Renal cortex interstitium (tissue), 15 donors: ENCODE measurements at places on chromosomes 7 and 10. TPM values are rescaled to one million over a fixed set of nuclear protein-coding genes. Genes with fewer than 3 reads are reported as not detected.

- no peak for DNase-seq
These were observed 12.7 kb upstream of the GJD4 start for GRCh38 chr10:35592441-35592840.

DNA sequence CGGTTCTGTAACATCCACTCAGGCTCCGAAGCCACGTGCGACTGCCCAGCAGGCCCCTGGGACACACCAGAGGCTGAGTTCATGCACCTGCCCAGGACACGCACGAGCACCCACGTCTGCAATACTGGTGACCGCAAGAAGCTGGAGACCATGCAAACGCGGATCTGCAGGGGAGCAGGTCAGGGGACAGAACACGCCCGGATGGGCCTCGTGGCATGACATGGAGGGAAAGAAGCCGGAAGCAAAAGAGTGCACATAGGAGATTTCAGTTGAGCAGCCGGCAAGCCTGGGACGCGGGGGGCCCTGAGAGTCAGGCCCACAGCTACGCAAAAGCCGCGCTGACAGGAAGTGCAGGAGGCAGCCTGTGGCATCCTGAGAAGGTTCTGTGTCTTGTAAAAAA, 73.7 kb downstream of the FOXL3 start:
- DNase-seq = no peak

DNA sequence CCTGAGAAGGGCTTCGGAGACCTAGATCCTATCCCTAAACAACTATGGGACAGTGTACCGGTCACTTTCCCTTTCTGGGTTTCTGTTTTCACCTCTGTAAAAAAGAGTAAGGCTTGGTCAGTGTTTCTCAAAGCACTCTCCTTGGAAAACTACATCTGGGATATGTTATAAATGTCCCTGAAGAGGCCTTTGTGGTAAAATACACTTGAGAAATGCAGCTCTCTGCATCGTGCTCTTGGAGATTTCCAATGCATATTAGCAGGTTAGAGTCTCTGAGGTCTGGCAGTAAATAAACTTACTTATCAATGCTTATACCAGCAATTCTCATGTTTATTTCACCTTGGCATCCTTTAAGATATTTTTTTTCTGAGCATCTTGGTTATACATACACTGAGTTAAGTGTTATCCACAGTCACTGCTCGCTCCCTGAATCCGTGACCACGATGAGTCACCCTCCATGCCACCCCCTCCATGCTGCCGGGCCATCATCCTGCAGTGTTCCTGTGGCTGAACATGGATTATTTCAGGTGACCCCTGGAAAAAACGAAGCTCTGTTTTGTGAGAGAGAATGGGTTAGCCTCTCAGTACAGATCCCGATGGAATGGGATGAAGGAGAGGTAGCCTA, 3.3 kb upstream of the TBXAS1 start:
- no peak for DNase-seq

The CXCL12 gene
- 406 TPM for polyA plus RNA-seq

- no peak for DNase-seq
These were observed 855 bp upstream of the PALD1 start for GRCh38 chr10:70477661-70478162.

The DENND2A gene
- 35.4 TPM for polyA plus RNA-seq

DNA sequence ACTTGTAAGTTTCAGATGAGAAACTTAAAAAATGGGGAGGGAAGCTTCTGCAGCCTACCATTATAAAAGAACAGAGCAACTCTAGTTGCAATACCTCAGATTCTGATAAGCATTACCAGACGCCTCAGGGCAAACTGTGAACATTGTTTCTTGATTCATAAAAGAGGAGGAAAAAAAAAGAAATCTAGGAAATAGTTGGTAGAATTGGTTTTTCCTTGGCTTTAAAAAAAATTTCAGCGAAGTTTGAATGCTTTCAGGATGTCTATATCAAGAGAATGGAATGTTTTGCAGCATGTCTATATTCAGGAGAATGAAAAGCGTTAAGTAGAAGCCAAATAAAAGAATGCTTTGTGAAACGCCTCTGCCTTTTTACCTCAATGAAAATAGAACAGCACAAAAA, 17.5 kb upstream of the ANLN start:
- DNase-seq = no peak

The SPDYE8 gene
- 0.83 TPM for polyA plus RNA-seq

The AMPH gene
- polyA plus RNA-seq = 16.3 TPM

The CD36 gene
- polyA plus RNA-seq = 33.3 TPM

DNA sequence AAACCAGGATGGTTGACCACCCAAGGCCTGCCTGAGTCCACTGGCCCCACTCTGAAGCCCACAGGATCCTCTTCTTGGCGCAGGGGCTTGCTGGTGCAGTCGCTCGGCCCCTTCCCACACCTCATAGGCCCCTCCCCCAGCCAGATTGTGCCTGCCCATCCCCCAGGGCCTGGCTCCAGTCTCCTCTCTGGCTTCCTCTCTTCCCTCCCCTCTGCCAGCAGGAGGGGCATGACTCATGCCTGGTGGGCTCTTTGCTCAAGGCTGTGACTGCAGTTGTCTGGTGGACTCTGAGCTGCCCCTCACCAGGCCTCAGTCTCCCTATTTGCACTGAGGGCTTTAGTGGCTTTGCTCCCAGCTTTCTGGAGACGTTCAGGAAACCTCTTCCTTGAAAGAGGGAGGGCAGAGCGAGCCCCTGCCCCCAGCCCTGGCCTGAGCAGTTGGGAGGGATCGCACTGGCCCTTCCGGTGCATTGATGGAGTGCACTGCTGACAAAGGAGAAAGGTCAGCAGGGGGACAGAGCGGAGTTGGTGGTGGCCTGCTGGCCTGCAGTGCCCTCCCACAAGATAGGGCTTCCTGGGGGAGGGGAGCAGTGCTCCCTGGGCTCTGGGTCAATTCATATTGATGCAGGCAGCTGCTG, 60.7 kb downstream of the ZMIZ1 start:
- no peak for DNase-seq

GRCh38 chr10:80730522-80730921, 192.8 kb downstream of the SH2D4B start:
- DNase-seq = no peak

GRCh38 chr10:1390200-1390599, 334.0 kb downstream of the WDR37 start:
- DNase-seq = no peak

GRCh38 chr10:78384049-78384431, 350.4 kb downstream of the RPS24 start:
- no peak for DNase-seq

- DNase-seq = no peak
These were observed 220.4 kb upstream of the PTN start for GRCh38 chr7:137563981-137564380.

DNA sequence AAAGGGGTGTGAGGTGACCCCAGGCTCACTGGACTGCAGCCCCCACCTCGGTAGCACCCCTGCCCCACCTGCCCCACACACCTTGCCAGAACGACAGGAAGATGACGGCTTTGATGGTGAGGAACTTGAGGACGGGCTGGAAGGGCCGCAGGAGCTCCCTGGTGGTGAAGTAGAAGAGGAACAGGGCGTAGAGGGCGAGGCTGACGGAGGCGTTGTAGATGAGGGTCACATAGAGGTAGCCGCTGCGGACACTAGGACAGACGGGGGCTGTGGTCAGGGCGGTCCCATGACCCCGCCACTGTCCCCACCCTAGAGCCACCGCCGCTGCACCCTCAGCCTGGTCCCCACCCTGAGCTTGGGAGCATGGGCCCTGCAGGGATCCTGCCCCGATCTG, 7.6 kb downstream of the TMEM184A start:
- no peak for DNase-seq

The SLC26A4 gene
- polyA plus RNA-seq = 5.7 TPM

The SUN3 gene
- 0.16 TPM for polyA plus RNA-seq

- no peak for DNase-seq
These were observed 55.8 kb downstream of the CNOT4 start for GRCh38 chr7:135454060-135454459.

The AKR1D1 gene
- 0.17 TPM for polyA plus RNA-seq

GRCh38 chr7:231858-232246, 39.5 kb downstream of the FAM20C start:
- DNase-seq = no peak

The HYAL4 gene
- polyA plus RNA-seq = 0.18 TPM

- no peak for DNase-seq
These were observed 280.2 kb upstream of the HGF start for GRCh38 chr7:82049891-82050533.

- DNase-seq = no peak
These were observed 12.5 kb upstream of the GHITM start for GRCh38 chr10:84126785-84127167.

DNA sequence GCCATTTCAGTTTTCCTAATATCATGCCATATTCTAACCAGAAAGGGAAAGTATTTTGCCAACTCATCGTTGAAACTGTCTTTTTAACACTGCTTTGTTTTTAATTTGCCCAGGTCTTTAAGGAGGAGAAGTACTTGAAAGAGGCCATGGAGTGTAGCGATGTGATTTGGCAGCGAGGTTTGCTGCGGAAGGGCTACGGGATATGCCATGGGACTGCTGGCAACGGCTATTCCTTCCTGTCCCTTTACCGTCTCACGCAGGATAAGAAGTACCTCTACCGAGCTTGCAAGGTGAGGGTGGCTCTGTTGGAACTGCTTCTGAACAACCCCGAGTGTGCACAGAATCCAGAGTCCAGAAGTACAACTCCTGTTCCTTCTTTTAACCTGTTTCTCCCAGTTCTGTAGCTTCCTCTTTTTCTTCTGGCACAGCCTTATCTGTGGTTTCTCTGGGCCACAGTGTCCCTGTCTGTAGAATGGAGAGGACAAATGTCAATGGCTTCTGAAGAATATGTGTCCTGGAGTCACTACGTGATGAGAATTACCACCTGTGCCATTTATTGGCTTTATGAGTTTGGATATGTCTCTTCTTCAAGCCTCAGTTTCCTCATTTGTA, 60.1 kb downstream of the LANCL2 start:
- DNase-seq = no peak

- DNase-seq = no peak
These were observed 58.1 kb downstream of the PAX2 start for GRCh38 chr10:100803492-100803891.

The STEAP4 gene
- 0.20 TPM for polyA plus RNA-seq

- DNase-seq = no peak
These were observed 558.9 kb upstream of the MBL2 start for GRCh38 chr10:53331460-53331859.

GRCh38 chr10:112793202-112793921, 156.7 kb upstream of the TCF7L2 start:
- no peak for DNase-seq

DNA sequence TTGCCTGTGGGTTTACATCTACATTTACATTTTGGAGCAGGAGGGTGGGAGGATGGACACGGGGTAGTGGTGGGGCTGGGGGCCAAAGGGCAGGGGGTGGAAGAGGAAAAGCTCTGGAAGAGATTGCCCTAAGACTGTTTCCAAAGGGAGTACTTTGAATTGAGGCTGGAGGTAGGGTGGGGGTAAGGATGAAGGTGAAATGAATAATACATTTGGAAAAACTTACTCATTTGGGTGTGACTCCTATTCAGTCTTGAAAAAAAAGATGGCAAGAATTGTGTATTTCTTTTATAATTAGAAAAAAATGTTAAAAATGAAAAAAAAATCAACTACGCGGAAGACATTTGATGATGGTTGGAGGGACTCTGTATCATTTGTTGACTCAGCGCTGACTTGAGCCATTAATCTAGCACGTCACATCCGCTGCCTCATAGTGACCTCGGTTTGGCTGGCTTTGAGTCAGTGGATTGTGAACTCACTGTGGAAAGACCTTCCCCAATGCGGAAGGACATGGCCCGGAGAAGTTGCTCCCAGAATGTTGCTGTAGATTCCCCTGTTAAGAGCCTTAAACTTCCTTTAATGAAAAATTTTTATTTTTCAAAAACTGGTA, 2.8 kb downstream of the FAM180A start:
- no peak for DNase-seq

DNA sequence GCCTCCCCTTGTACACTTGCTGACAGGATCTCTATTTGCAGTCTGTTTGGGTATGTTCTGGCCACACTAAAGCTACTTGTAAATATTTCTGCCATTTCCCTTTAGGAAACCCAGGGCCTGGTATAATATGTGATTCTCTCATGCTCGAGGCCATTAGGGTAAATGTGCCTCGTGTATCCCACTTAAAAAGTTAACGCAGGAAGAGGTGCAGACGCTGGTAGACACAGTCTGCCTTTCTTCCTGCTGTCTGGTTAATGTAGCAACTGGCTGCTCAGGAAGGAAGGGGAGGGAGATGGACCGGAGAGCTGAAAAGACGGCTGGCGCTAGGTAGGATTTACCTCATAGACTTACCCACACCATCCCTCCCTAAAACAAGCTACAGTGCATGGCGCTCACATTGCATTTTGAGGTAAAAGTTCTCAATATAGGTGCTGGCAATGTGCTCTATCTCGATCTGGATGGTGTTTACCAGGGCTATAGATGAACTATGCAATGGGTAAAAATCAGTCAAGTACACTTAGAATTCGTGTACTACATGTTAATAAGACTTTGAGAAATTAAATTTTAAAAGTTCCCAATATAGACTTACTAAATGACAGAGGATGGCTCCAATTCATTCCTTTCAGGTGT, 125.9 kb downstream of the JAZF1 start:
- DNase-seq = no peak

GRCh38 chr7:134071355-134072331, 55.5 kb upstream of the LRGUK start:
- DNase-seq = no peak

DNA sequence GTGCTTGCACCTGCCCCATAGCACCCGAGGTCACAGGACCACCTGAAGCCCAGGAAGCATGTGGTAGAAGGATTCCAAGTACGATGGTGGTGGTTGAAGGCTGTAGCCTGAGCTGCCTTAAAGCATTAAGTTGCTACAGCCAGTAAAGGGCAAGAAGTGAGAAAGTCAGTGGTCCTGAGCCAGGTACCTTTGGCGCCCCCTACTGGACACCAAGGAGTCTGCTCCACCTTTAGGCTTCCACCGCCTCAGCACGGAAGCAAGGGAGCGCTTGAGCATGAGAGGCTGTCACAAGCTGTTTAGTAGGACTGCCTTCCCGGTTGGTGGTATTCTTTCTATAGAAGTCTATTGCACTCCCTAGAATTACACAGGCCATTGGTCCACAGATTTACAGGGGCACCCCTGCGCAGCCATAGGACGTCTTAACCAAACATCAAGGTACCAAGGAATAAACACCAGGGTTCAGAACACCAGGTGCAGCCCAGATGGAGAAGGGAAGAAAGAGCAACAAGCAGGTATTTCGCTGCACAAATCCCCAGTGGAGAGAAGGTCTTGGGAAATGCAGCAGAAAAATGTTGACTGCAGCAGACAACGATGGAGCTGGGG, 2.2 kb downstream of the CRTAC1 start:
- peak; percentile 54 for DNase-seq

The VWA2 gene
- polyA plus RNA-seq = 2.3 TPM

DNA sequence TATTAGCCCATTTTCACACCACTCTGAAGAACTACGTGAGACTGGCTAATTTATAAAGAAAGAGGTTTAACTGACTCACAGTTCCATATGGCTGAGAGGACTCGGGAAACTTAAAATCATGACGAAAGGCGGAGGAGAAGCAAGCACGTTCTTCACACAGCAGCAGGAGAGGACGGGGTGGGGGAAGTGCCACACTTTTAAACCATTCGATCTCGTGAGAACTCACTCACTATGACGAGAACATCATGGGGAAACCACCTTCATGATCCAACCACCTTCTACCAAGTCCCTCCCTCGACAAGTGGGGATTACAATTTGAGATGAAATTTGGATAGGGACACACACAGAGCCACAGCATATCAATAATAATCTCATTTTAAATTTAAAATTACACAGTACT, 80.2 kb downstream of the VWDE start:
- no peak for DNase-seq

The HTR5A gene
- not detected for polyA plus RNA-seq
